Left forelimb (tissue), 1 donor: ENCODE measurements at places on chromosomes 2 and 18.

GRCh38 chr2:190896477-190896876 is 15.9 kb downstream of the GLS start:
- DNase-seq, result no peak

- no peak for DNase-seq
Observed at GRCh38 chr18:23631746-23632145, 31.0 kb downstream of the ANKRD29 start.

DNA sequence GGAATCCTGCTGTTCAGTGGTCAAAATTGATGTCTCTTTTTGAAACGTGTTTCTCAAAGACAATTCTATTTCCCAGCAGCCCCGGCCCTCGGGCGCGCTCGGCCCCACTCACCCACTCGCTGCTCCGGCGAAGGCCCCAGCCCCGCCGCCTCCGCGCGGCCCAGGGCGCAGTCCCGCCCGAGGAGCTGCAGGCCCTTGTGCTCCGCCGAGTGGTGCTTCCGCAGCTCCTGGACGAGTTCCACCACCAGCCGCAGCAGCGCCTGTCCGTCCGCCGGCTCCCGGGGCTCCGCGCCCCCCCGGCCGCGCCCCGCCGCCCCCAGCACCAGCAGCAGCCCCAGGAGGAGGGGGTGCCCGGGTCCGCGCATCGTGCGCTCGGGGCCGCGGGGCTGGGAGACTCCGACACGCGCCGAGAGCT is 413 bp downstream of the ALKAL2 start:
- peak; percentile 77 for DNase-seq

DNA sequence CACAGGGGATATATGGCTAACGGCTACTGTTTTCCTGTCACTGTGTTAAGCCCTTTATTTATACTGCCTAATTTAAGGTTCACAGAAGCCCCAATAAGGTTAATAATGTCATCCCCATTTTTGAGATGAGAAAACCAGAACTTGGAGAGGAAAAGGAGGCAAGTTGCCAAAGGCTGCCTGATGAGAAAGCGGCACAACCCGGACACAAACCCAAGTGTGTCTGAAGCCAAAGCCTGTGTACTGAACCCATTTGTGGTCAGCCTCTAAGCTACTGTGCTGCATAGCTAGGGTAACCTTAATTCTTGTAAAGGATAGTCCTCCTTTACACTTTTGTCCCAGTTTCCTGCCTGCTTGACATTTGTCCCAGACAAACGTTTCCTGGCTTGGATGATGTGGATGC is 954.7 kb upstream of the FANCL start:
- no peak for DNase-seq

DNA sequence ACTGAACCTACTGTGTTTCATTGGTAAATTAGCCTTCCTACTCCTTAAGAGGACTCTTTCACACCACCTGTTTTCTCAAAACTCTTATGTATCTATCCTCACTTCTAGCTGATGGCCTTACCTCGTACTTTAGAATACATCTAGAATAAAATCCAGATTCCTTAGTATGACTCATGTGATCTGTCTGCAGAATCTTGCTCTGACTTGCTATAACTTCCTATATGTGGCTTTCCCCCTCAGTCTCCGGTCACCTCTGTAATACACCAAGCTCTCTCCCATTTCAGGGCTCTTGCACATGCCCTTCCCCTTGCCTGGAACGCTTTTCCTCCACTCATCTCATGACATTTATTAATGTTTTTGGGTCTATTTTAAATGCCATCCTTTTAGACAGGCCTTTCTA is 95.6 kb upstream of the LHCGR start:
- DNase-seq, result no peak

DNA sequence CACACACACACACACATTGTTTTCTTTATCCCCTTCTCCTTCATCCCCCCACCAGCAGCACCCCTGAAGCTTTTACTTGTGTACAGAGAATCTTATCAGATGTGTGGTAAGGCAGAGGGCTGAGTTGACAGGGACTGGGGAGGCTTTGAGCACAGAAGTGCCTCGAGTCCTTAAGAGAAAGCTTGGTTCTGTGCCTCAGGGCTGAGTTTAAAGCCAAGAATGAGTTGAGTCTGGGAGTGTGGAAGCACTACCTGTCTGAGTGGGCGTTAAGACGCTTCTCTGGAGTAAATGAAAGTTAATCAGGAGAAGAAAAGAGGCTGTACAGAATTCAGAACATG is 2.7 kb downstream of the ID2 start:
- DNase-seq, result no peak

GRCh38 chr2:111698743-111699554 is 185.0 kb downstream of the ANAPC1 start:
- peak; percentile 78 for DNase-seq
